ENCODE measurements at places on chromosomes 16 and 17.

- DNase-seq, result peak; percentile 25
These were observed 518 bp downstream of the SH2B1 start for GRCh38 chr16:28863929-28864793.

GRCh38 chr17:18248300-18248731, 10.2 kb downstream of the FLII start:
- DNase-seq, result peak; percentile 29

DNA sequence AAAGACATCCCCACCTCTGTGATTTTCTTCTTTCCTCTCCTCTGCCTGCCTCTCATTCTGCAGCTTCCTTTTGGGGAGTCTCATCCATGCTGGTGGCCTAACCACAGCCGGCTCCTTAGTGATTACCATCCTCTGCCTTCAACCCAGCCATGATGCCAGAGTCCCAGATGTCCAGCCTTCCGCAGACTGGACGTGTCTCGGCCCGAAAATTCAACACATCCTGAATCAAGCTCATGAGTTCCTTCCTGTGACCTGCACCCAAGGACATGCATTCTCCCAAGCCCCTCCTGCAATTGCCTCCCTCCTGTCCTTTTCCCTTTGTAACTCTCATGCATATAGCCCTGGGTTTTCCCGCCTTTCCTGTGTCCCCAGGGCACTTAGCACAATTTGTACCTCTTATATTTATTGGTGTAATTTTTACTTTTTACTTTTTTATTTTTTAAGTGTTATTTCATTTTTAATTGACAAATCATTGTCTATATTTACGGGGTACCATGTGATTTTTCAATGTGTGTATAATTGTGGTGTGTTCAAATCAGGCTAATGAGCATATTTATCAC, 1.2 kb upstream of the SLC13A5 start:
- DNase-seq, result no peak

- no peak for DNase-seq
These were observed 75.7 kb downstream of the TANC2 start for GRCh38 chr17:63041722-63042121.

- DNase-seq, result no peak
These were observed 83.2 kb downstream of the ARHGAP23 start for GRCh38 chr17:38511150-38512108.

DNA sequence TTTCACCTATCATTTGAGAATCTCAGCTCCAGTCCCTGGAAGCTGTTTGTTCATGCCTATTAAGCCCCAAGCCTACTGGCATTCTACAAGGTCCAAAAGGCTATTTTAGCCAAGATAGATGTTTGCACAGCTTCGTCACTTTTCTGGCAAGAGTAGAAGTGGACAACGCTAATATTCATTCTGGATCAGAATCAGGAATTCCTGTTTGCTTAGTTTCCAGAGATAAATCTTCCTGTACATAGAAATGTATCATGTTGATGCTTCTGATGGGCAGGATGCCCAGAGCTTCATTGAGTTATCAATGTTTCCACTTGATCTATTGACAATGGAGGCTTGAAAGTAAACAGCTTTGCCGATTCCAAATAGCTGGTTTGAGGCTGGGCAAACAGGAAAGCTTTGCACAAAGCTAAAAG, 260.7 kb upstream of the CA10 start:
- DNase-seq, result no peak

GRCh38 chr16:63461248-63461841, 1425.1 kb upstream of the CDH8 start:
- DNase-seq, result no peak

GRCh38 chr17:58666858-58667267, 25.0 kb downstream of the TEX14 start:
- DNase-seq, result no peak

GRCh38 chr17:78729641-78730040, 52.4 kb downstream of the CYTH1 start:
- no peak for DNase-seq

- DNase-seq, result no peak
These were observed 308.7 kb upstream of the N4BP1 start for GRCh38 chr16:48918520-48919258.

GRCh38 chr16:4392382-4393239, 21.0 kb downstream of the VASN start:
- DNase-seq, result no peak

- DNase-seq, result no peak
These were observed 141.6 kb downstream of the CCDC182 start for GRCh38 chr17:57603546-57603945.

- DNase-seq, result no peak
These were observed 5.0 kb upstream of the NXPH3 start for GRCh38 chr17:49570540-49571242.

DNA sequence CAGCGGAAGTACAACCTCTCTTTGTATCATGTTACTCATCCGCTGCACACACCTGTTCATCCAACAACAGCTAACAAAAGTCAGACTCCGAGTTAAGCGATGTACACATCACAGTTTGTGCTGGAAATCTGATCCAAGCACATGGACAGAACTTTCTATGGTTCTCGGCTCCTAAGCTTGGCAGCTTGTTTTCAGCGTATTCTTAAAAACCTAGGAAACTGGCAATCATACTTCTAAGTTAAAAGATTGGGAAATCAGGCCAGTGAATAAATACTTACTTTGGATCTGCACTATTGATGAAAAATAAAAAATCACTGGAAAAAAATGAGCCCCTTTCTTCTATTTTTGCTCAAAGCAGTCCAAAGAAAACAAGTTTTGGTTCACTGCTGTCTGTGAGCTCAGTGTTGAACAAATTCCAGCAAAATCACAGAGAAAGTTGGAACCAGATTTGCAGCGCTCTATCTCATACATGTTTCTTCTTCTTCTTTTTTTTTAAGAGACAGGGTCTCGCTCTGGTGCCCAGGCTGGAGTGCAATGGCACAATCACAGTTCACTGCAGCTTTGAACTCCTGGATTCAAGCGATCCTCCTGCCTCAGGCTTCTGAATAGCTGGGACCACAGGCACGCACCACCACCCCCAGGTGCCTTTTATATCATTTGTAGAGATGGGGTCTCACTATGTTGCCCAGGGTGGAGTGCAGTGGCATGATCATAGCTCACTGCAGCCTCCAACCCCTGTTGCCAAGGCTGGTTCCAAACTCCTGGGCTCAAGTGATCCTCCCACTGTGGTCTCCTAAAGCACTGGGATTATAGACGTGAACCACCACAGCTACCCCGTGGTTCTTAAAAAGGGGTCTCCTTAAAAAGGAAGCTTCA, 71.6 kb upstream of the CREBBP start:
- DNase-seq, result no peak

GRCh38 chr16:57303021-57303909, 18.8 kb upstream of the PLLP start:
- DNase-seq, result no peak

DNA sequence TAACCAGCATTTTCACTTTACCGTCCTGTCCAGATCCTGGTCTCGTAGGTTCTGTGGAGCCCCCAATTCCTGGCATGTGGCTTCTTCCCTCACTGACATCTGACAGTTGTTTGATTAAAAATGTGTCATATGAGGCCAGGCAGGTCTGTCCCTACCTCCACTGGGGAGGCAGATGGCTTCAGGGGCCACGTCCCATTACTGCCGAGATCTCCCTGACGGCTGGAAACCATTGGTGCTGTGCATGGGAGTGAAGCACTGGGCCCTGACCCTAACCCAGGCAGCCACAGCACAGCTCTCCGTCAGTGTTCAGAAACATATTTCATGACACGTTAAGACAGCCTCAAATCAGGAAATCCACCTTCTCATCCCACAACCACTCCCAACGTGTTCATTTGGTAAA, 77.5 kb downstream of the GNAO1 start:
- DNase-seq, result no peak

DNA sequence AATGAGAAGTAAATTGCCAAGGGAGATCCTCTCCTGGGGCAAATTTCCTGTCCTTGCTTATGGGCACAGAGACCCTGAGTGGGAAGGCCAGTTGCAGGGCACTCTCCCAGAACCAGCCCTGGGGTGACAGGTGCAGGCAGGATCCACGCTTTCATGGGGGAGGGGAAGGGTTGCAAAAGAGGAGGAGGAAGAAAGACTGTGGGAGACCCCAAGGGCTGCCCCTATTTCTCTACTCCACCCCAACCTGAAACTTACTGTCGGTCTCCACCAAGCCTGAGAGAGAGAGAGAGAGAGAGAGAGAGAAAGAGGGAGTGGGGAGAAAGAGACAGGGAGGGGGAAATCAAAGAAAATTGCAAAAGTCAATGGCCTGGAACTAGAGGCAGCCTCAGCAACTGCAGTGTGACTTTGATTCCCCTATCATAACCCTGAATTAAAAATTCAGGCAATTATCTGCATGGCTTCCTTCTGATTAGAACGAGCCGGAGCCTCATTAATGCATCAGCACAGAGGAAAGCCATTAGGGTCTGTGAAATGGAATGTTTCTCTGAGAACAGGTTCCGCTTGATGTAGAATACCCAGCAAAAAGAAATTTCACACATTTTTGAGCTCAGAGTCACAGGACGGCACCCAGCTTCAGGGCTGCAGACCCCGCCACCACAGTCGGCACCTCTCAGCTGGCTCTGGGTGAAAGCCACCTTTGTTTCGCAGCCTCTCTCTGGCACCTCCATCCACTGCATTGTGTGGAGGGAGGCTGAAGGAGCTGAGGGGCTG, 45.1 kb upstream of the HNF1B start:
- no peak for DNase-seq

GRCh38 chr17:18314059-18314730, 599 bp downstream of the TOP3A start:
- peak; percentile 57 for DNase-seq

DNA sequence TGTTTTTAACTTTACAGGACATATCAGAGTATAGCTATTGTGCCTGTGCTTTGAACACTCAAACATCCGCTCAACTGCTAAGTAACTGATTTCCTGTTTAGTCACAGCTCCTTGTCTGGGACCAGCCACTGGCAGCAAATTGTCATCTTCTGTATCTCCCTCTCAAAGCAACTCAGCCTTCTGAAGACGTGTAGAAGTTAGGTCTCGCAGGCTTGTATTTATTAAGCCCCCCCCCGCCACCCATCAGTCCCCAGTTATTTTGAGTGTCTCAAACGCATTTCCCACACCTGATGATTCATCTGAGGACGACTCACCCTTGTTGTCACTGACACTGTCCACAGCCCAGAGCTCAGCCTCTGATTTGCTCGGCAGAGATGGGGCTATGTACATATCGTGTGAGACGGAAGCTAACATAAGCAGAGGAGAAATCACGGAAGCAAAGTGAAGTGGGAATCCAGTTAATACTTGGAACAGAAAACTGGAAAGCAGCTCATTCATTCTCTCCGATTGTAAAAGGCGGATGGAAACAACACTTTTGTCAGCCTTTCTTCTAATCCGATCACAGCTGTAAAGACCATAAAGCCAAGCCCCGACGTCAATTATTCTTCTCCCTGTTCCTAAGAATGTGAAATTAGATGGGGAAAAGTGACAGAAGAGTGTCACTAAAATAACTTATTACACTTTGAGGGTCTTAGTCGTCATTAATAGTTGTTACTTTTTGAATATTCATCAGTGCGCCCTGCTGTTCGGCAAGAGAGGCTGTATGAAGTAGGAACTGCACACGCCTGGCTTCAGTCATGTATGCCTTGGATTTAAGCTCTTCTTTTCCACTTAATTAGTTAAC, 64.2 kb downstream of the PITPNC1 start:
- peak; percentile 69 for DNase-seq

- no peak for DNase-seq
These were observed 2.7 kb downstream of the C16orf87 start for GRCh38 chr16:46828292-46828691.

DNA sequence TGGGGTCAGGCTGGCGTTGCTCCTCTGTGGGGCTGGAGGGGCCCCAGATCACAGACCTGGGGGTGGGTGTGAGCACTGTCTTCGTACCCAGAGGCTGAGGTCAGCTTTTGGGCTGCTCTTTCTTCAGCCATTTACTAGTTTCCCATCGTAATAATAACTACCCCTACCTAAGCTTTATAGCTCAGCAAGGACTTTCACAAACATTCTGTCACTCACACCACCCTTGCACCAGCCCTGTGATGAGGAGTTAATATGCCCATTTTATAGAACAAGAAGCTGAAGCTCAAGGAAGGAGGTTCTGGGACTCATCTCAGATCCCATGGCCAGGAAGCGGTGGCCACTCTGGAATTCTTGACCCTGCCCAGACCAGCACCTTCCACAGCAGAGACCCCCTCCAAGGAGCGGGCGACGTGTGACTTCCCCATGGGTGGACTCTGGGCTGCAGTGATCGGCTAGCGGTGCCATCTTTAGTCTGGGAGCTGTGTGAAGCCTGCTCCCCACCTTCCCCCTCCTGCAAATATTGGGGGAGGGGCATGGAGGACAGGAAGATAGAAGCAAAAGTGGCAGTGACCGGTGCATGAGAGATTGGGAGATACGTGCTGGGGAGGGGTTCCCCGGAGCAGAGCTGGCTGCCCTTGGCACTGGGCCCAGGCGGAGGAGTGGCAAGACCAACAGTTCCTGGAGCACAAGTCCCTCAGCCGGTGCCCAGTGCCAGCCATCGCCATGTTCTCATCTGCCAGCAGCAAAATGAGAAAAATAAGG, 81.8 kb upstream of the TOB1 start:
- no peak for DNase-seq

DNA sequence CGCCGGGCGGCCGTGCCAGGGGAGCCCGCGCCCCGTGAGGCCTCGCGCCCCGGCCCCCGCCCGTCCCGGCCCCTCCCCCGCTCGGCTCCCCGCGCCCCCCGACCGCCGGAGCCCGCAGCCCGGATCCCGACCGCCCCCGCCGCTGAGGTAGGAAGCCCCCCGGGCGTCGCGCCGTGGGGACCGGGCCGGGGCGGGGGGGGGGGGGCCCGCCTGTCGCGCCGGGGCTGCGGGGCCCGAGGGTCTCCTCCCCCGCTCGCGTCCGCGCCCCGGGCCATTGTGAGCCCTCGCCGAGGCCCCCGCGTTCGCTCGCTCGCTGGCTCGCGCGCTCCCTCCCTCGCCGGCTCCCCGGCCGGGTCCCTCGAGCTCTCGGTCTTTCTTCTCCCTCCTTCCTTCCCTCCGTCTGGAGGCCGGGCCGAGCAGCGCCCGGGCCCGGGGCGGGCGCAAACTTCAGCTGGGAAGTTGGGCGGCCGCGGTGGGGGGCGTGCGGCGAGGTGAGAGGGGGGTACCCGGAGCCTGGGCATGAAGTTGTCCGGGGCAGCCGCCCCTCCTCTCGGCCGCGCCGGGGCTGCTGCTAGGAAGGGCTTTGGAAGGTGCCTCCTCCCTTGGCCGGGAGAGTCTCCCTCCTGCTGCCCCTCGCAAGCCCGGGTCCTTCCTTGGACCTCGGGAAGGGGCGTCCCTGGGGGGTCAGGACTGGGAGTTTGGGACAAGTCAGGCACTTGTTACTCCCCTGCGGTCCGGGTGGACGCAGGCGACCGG, 419 bp downstream of the GLIS2 start:
- peak; percentile 12 for DNase-seq

GRCh38 chr16:62283-62967, 8.8 kb downstream of the SNRNP25 start:
- DNase-seq, result no peak

- no peak for DNase-seq
These were observed 67.4 kb downstream of the MYH13 start for GRCh38 chr17:10305398-10305797.

GRCh38 chr17:77836557-77837041, 121.9 kb upstream of the TNRC6C start:
- no peak for DNase-seq

GRCh38 chr17:36629970-36630502, 28.7 kb downstream of the MRM1 start:
- no peak for DNase-seq

- DNase-seq, result no peak
These were observed 4.4 kb downstream of the RPL3L start for GRCh38 chr16:1950047-1950446.

- no peak for DNase-seq
These were observed 248.8 kb downstream of the HS3ST3A1 start for GRCh38 chr17:13352747-13353415.

GRCh38 chr16:23409522-23409921, 43.5 kb downstream of the COG7 start:
- no peak for DNase-seq

GRCh38 chr17:4583206-4583605, 1.1 kb upstream of the SMTNL2 start:
- DNase-seq, result no peak

Measured in stimulated activated naive CD4-positive, alpha-beta T cell (primary cell).